ENCODE measurements at places on chromosomes 7 and 10.

- DNase-seq = no peak
Observed at GRCh38 chr10:130958003-130958402, 353.5 kb downstream of the TCERG1L start.

- no peak for DNase-seq
Observed at GRCh38 chr10:99619090-99619800, 994 bp downstream of the SLC25A28 start.

GRCh38 chr7:101814991-101815825 lies 2.2 kb upstream of the CUX1 start:
- peak; percentile 54 for DNase-seq

- no peak for DNase-seq
Observed at GRCh38 chr10:96610817-96611216, 24.0 kb upstream of the TM9SF3 start.

GRCh38 chr7:44897309-44897708 lies 12.0 kb upstream of the PURB start:
- DNase-seq = no peak

DNA sequence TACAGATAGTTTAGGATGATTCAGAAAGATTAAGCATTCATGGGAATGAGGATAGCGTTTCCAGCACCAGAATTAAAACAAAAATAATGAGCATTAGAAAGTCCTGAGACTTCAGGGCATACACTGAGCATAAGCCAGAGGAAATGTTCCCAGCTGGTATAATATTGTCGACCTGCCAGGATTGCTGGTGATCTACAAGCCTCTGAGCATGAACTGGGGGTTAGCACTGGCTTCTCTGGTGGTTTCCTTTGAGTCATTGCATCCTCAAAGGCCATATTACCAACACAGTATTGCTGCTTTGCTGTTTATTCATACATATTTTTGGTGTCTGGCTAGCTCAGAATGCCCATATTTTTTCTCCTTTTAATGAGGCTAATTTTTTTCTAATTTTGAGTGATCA lies 10.7 kb upstream of the ATRNL1 start:
- DNase-seq = no peak

- DNase-seq = no peak
Observed at GRCh38 chr10:73218431-73219191, 28.4 kb downstream of the DNAJC9 start.

- no peak for DNase-seq
Observed at GRCh38 chr7:50436133-50436806, 13.9 kb downstream of the FIGNL1 start.

- no peak for DNase-seq
Observed at GRCh38 chr7:44257213-44257612, 56.4 kb downstream of the YKT6 start.

DNA sequence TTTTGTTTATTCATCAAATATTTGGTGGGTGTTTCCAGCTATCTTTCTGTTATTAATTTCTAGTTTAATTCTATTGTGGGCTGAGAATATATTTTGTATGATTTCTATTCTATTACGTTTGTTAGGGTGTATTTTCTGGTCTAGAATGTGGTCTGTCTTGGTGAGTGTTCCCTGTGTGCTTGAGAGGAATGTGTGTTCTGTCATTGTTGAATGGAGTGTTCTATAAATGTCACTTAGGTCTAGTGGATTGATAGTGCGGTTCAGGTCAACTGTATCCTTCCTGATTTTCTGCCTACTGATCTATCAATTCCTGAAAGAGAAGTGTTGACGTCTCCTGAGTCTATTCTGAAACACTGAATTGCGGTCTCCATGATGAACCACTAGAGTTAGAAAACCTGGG lies 8.5 kb downstream of the HTRA1 start:
- no peak for DNase-seq

DNA sequence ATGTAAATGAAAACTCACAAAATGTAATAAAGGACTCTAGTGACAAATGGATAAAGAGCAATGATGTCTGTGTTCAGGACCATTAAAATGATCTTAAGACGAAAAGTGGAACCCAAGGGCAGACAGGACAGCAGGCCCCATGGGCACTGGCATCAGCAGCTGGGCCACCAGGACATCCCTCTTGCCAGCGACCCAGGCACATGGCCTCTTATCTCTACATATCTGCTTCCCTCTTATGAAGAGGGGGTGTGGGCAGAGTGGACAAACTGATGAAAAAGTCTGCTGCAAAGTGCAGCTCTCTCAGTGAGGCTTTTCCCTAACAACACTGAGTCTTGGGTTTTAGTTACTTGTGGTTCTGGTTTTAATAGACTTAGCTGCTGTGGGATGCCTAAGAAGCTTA lies 44.8 kb upstream of the ANKRD1 start:
- no peak for DNase-seq

DNA sequence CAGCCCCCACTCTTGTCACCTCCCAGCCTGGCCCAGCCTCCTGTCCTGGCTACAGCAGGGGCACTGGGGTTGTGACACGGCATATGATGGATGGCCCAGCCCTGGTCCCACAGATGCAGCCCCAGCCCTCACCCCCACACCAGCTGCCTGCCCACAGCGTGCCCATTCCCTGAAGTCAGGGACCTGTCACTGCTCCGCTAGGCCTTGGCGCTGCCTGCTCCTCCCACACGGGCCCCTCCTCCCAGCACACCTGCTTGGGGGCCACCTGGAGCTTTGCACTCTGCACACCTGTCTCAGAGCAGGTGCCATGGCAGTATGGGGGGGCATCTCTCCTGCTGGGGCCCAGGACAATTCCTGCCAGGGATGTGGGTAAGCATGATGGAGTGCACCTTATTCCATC lies 3.5 kb downstream of the GCK start:
- no peak for DNase-seq

DNA sequence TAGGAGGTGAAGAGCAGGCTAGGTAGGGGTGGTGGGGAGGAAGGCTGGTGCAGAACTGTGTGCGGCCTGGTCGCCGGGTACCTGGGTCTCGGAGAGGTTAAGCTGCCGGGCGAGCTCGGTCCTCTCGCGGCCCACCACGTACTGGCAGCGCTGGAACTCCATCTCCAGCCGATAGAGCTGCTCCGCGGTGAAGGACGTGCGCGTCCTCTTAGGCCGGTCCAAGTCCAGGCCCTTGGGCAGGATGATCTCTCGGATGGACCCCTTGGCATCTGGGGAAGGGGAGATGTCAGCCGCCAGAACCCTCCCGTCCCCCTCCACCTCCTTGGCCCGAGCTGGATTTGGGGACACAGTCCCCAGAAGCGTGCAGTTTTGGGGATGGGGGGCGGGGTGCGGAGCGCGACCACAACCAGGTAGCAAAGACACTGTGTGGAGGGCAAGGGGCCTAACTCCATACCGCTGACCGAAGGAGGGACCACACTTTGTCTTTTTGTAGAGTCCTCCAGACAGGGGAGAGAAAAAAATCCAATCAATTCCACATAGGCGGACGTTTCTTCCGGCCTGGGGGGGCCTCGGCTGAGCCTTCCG lies 1.6 kb downstream of the VAX1 start:
- no peak for DNase-seq

- no peak for DNase-seq
Observed at GRCh38 chr10:25808372-25808771, 125.7 kb upstream of the MYO3A start.

GRCh38 chr10:10587744-10588393 lies 429.8 kb upstream of the CELF2 start:
- no peak for DNase-seq

GRCh38 chr7:115749924-115750323 lies 280.6 kb downstream of the TFEC start:
- DNase-seq = no peak

GRCh38 chr10:119449760-119450461 lies 92.6 kb downstream of the RGS10 start:
- no peak for DNase-seq

DNA sequence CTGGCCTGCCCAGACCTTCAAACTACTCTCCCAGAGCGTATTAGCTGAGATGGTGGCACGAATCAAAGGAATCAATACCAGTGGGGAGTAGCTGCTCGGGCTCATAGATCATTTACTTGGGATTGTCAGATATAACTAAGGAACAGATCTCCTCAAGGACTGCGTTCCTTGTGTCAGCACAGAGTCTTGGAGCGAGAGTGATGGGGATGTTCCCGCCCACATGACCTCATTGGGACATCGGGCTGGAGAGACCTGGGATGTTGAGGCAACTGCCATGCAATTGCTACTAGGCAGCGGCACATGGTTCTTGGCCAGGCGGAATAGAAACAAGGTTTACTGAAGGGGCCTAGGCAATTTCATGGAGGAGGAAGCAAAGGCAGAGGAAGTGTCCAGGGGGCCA lies 132.6 kb downstream of the FRMD4A start:
- DNase-seq = no peak

DNA sequence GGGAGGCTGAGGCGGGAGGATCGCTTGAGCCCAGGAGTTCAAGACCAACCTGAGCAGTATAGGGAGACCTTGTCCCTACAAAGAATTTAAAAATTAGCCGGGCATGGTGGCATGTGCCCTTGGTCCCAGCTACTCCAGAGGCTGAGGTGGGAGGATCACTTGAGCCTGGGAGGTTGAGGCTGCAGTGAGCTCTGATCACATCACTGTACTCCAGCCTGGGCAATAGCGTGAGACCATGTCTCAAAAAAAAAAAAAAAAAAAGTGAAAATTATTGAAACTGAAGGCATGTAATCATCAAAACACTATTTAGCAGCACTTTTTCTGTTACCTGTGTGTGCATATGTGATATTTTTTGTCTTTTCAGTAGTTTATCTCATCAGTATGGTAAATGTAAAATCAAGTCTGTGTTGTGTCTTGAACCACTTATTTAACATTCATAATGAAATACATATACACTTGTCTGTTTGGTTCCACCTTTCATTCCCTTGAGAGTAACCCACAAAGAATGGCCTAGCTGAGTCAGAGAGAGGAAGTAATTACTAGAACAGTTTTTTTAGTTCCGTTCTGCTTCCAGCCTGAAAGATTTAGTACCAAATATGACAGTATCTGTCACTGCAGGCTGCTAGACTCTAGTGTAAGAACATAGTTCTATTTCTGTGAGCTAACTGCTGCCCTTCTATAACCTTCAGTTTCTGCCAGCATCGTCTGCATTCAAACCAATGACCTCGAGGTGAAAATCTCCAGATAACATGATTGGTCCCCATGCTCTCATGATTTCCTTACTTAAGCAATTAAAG lies 68.6 kb downstream of the MMRN2 start:
- DNase-seq = no peak

DNA sequence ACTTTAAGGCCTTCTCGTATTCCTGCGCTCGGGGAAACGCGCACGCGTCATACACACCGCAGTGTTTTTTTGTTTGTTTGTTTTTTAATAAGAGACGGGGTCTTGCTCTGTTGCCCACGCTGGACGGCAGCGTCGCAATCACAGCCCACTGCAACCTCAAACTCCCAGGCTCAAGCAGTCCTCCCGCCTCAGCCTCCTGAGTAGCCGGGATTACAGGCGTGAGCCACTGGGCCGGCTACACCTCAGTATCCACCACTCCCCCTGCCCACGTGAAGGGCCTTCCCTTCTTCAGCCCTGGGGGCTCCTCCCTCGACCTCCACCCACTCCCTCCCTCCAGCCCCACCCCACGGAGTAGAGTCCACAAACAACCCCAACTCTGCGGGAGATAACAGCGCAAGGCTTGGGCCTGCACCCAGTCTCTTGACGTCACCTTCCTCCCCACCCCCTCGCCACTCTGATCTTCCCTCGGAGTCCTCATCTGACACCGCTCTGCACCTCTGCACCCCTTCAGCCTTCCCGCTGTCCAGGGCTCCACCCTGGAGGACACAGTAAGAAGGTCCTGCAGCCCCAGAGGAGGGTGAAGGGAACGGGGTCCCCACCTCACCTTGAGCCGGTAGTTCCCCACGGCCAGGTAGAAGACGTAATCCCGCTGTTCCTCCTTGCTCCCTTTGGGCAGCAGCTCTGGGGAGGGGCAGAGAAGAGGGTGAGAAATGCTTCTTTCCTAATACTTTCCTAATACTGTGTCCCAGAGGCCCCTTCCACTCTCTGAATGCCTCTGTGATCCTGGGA lies 2.8 kb upstream of the CLDN15 start:
- no peak for DNase-seq

DNA sequence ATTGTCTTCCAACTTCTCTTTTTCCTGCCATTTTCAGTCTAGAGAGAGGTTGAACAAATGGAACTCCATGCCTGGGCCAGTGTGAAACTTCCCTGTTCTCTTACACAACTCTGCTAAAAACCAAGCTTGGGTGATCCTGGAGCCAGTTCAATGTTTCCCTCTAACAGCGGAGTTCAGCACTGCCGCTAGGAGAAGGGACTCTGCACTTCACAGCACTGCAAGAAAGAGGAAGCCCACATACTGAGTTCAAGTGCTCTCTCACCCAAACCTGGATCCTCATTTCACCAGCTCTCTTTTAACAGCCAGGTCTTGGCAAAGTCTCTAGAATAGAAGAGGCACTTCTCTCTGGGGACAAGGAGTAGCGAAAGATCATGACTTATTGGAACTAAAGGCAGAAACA lies 18.8 kb downstream of the FOXI2 start:
- no peak for DNase-seq

DNA sequence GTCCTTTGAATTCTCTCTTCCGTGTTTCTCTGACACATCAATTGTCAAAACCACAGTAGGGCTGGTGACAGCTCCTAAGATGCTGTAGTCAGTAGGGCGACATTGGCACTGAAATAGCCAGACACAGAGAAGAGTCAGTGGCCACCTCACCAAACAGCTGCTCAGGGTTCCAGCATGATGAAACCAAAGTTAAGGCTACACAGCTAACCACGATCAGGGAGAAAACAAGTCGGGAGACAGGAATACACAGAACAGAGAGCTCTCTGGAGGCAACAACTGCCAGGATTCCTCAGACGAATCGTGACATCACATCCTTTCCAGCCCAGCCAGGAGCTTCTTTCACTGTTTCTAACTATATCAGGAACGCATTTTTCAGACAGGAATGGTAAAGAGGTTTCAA lies 922.2 kb downstream of the SORCS1 start:
- DNase-seq = no peak

DNA sequence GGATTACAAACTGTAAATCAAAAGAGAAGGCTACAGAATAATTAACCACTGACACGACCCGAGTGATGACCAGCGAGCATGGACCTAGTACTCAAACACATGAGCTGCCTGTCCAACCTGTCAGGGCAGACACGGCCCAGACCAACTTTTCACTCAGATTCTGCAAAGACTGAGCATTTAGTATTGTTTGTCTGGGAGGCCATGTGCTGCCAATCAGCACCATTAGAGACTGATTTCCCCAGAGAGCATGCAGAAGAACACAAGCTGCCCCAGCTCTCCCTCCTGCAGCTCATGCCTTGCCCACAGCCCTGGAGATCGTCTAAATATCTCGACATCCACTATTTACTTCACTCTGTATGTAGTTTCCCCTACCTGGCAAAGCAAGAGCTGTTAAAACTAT lies 172.6 kb upstream of the INHBA start:
- no peak for DNase-seq

GRCh38 chr7:157577061-157577460 lies 240.3 kb downstream of the DNAJB6 start:
- DNase-seq = no peak

Measured in stimulated activated CD4-positive, alpha-beta T cell treated with anti-CD3 and anti-CD28 coated beads, Interleukin-2, amount 100 ng/mL, for 4 hours (primary cell).